Nucleus accumbens (tissue), 56 donors: ENCODE measurements at places on chromosomes 7 and 10.

DNA sequence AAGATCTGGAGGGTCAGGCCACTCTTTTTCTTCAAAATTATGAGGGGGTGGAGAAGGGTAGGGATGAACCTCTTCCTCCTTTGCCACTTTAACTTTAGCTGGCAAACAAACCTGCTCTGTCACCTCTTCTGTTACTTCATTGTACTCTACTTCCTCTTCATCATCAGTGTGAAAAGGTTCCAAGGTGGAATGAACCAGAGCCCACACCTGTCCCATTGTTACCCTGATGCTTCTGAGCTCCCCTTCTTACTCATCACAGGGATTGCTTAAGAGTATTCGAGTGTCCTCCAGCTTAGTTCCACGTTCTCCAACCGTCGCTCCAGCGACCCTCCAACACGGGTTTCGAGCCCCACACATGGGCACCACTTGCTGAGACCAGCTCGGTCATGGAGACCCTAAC, 5.2 kb downstream of the MRPS24 start:
- DNase-seq, result no peak

DNA sequence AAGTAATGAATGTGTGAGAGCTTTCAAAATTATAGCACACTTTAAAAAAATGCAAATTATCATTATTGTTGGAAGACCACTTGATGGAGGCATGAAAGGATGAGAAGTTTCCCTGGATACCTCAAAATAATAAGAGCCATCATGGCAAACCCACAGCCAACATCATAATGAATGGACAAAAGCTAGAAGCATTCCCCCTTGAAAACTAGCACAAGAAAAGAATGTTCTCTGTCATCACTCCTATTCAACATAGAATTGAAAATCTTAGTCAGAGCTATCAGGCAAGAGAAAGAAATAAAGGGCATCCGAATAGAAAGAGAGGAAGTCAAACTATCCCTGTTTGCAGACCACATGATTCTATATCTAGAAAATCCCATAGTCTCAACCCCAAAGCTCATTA, 887.2 kb upstream of the LRRTM3 start:
- no peak for DNase-seq

DNA sequence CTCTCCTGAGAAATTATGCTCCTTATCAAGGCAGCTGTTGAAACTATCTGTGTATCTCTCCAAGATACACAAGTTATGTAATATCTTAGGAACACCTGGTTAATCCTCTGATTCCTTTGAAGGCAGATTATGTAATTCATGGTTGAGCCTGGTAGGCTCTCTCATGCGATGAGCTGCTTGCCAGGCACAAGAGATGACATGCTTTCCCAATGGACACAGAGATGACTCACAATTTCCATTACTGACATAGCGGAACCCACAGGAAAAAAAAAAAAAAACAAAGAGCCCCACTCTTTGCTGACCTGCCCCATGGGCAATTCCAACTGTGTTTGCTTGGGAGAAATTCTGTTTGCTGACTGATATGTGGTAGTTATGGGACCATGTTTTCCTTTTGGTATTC, 736.4 kb upstream of the PHF14 start:
- DNase-seq, result no peak

DNA sequence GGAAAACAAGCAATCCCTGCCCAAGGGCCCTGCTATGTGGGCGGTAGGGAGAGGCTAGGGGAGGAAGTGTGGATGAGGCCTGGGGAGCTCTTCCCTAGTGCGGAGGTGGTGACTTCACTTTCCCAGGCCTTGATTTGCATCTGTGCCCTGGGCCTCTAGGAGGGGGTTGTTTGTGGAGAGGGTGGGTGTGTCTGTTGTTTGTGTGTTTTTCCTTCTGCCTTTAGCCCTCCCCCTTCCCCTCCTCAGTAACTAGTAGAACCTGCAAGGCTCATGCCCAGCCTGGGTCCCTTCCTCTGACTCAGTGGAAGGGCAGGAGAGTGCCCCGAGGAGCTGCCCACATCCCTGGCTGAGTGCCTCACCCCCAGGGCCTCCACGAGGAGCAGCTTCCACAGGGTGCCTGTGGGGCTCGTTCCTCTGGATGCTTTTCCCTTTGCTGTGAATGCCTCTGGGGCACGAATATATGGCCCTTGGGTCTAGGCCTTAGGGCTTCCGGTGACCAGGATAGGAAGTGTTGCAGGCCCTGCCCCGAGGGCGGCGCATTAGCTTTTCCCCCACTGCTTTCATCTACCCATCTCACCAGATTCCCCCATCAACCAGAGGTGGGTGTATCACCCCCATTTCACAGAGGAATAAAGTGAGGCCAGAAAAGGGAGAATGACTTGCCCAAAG, 89.4 kb upstream of the DUSP5 start:
- DNase-seq, result no peak

DNA sequence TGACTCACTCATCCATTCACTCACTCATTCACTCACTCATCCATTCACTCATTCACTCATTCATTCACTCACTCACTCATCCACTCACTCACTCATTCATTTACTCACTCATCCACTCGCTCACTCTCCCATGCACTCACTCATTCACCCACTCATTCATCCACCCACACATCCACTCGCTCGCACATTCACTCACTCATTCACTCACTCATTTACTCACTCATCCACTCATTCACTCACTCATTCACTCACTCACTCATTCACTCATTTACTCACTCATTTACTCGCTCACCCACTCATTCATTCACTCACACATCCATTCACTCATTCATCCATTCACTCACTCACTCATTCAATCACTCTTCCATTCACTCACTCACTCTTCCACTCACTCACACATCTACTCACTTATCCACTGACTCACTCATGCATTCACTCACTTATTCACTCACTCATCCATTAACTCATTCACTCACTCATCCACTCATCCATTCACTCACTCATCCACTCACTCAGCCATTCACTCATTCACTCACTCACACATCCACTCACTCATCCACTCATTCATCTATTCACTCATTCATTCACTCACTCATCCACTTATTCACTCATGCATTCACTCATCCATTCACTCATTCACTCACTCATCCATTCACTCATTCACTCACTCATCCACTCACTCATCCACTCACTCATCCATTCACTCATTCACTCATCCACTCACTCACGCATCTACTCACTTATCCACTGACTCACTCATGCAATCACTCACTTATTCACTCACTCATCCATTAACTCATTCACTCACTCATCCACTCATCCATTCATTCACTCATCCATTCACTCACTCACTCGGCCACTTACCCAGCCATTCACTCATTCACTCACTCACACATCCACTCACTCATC, 74.0 kb downstream of the CARD11 start:
- no peak for DNase-seq

GRCh38 chr10:3148994-3149393, 23.6 kb downstream of the PITRM1 start:
- no peak for DNase-seq

GRCh38 chr10:18664841-18665478, 5.7 kb downstream of the ARL5B start:
- DNase-seq, result no peak

- no peak for DNase-seq
Observed at GRCh38 chr7:42274053-42274452, 37.0 kb upstream of the GLI3 start.

GRCh38 chr10:103661198-103661950, 167.9 kb downstream of the NEURL1 start:
- no peak for DNase-seq

GRCh38 chr7:30237271-30237695, 47.1 kb upstream of the ZNRF2 start:
- no peak for DNase-seq

DNA sequence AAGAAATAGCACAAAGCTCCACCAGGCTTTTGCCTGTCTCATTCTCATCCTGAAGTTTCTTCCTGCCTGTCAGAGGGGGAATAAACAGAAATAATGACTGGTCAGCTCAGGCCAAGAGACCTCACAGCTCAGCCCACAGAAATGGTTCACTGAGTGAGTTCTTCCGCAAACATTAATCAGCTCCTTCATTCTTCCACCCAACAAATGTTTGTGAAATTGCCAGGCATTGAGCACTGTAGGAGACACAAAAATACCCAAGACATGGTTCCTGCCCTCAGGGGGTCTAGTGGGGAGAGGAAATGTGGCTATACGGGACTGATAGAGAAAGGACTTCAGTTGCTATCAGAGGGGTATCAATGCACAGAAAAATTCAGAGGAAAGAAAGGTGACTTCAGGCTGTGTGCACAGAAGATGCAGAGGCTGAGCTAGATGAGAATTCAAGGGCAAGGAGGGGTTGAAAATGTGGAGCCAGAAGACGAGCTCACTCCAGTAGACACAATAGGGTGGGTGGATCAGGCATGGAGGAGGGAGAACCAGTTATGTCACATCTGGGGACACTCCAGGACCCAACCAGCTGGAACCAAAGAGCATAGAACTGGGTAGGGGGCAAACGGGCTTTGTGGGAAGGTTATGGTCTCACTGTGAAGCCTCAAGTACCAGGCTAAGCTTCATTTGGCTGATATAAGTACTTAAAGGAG, 20.9 kb downstream of the MYOF start:
- no peak for DNase-seq

DNA sequence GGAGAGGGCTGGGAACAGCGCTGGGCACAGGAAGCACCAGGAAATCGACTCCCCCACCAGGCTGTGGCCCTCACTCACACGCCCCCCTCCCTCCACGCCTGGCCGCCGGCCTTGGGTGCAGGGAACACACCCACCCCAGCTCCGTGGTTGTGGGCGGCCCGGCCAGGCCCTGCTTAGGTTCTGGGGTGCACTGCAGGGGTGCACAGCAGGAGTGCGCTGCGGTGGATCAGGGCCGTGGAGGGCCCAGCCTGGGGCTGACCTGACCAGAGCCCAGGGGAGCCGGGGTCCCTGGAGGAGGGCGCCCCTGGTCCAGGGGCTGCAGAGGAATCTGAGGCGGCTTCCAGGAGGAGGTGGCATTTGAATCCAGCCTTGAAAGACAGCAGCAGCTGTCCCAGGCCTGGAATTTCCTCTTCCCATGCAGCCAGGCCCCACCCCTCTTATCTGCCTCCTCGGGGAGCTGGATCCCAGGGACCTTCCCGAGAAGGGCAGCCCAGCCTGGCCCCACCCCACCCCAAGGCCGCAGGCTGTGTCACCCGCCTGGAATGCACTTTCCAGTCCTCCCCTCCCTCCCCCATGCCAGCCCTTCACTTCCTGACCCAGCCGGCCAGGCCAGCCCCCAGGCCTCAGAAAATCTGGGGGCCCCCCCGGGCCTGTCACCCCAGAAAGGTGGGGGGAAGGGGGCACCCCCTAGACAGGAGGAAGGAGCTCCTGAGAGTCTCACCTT, 18.4 kb upstream of the PDGFA start:
- no peak for DNase-seq

GRCh38 chr7:148306759-148307158, 283.8 kb upstream of the C7orf33 start:
- DNase-seq, result no peak

DNA sequence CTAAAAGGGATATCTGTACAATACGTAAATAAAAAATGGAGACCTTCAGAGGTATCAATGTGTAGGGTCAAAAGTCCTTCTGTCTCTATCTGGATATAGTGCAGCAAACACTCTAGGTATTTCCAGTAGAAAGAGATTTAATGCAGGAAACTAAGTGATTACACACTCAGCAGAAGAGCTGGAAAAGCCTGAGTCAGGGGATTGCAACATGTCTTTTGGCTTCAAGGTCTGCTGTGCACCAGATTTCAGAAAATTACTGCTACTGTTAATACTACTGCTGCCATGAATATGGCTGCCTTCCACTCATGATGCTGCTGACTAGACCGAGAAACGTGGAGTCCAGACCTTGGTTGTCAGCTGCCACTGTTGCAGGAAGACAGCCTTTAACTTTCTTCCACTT, 94.9 kb upstream of the DLX6 start:
- no peak for DNase-seq

DNA sequence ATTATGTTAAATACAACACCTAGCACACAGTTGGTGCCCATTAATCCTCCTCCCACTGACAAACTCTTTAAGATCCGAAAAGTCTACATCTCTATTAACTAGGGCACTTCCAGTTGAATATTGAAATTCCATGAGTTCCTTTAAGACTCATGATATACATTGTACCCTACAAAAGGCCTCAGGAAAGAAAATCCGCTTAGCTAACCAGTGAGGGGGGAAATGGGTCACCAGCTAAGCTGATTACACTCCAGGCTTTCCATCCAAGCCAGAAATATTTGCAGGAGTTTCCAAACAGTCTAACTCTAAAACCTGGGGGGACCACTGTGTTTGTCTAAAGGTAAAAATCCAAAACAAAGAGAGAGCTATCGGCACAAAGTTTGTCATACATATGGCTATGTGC, 1.3 kb upstream of the LRIT2 start:
- no peak for DNase-seq

DNA sequence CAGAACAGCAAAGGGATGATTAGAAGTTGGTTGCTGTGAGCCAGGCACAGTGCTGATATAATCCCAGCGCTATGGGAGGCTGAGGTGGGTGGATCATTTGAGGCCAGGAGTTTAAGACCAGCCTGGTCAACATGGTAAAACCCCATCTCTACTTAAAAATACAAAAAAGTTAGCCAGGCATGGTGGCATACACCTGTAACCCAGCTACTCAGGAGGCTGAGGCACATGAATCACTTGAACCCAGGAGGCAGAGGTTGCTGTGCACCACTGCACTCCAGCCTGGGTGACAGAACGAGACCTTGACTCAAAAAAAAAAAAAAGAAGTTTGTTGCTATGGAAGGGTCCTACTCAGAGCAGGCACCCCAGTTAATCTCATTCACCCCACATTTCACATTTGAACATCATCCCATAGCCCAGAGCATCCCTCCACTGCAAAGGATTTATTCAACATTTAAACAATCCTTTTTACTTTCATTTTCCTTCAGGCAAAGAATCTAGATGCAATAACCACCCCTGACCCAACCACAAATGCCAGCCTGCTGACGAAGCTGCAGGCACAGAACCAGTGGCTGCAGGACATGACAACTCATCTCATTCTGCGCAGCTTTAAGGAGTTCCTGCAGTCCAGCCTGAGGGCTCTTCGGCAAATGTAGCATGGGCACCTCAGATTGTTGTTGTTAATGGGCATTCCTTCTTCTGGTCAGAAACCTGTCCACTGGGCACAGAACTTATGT, 4.1 kb downstream of the IL6 start:
- no peak for DNase-seq

DNA sequence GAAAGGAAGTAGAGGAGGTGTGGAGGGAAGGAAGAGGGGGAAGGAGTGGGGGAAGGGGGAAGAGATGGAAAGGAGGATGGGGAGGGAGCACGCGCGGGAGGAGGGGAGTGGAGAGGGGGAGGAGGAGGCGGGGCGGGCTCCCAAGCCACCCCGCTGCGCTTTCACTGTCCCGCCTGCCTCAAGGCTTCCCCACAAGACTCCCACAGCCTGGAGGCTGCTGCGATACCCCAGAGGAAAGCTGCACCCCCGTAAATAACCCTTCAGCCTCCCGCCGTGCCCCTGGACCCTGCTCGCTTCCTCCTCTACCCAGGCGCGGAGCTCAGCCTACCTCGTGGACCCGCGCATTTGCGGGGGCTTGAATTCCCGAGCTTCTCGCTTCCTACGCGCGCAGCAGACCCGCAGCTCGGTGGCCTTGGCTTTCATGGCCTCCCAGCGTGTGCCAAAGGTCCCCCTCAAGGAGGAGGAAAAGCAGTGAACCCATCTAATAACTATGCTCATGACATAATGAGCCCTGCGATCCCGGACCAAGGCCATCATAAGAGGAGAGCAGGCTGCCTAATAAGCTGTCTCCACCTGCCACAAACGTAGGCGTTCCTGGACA, at the start of gene C10orf67:
C10orf67 (minus strand) TSS at position 557 of the 601 bp plus-strand sequence; CDS start at position 534, 23 bp downstream.
- DNase-seq, result peak; percentile 33
